Esophagus muscularis mucosa (tissue), 4 donors: ENCODE measurements at places on chromosomes 4 and X. TPM values are rescaled to one million over a fixed set of nuclear protein-coding genes. Genes with fewer than 3 reads are reported as not detected.

NAT8L gene
- total RNA-seq = 0.45 TPM

MAGEC3 gene
- not detected for total RNA-seq

CLTRN gene
- total RNA-seq = not detected

TNIP2 gene
- total RNA-seq = 56.1 TPM

TMEM154 gene
- total RNA-seq = 2.9 TPM

S100P gene
- total RNA-seq = not detected

CSAG2 gene
- total RNA-seq = not detected

HTN1 gene
- not detected for total RNA-seq
